ENCODE measurements at places on chromosomes 6 and 20. TPM values are rescaled to one million over a fixed set of nuclear protein-coding genes. Genes with fewer than 3 reads are reported as not detected.

DNA sequence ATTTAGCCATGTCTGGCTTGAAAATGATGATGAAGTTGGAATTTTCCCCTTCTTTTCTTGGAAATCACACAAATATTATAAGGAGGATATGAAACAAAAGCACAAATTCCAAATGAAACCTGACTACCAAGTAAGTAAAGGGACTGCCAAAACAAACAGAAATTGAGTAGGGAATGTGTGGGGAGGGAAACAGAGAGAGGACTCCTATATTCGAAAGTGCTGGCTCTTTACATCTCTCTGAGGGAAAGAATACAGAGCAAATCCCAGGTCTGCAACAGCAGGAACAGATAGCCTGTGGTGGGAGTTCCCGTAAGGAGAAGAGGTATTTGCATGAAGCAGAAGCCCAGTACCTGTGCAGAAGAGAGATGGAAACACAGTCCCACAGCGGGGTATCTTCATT is 583.7 kb downstream of the EPM2A start:
- DNase-seq, result no peak

Gene PSORS1C1
- 1.2 TPM for total RNA-seq

Gene DDX43
- total RNA-seq, result 0.62 TPM

- DNase-seq, result peak; percentile 86
Observed at GRCh38 chr6:2876210-2877056, 26.7 kb downstream of the SERPINB9 start.

- no peak for DNase-seq
Observed at GRCh38 chr20:48211238-48211637, 426.0 kb upstream of the SULF2 start.

DNA sequence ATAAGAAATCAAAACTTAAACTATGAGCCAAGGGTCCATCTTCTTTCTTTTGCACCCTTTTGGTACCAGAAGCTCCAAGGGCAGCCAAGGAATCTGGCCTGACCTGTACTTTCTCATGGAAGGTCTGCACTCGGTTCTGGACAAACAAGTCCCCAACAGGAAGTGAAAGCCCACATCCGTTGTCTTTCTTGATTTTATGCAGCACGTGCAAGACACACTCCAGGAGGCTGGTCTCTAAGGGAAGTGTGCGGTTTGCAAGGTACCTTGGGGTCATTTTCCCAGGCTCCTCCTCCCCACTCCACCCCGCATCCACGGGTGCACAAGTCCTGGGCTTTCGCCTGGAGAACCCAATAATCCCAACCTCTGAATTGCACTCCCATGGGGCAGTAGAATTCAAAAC is 101.9 kb downstream of the NFATC2 start:
- no peak for DNase-seq

DNA sequence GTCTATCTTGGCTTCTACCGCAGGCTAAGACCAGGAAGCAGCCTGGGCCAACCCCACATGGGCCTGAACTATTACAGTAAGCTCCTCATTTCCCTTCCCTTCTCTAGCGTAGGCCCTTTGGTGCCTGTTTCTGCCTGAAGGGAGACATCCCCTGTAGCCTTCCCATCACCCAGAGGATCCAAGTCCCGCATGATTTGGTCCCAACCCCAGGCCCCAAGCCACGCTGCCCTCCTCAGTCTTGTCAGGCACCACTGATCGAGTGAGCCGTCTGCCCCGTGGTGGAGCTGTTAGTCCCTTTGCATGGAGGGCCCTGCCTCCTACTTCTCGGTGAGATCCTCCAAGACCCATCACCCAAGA is 46.4 kb downstream of the EBF4 start:
- DNase-seq, result no peak

- DNase-seq, result no peak
Observed at GRCh38 chr6:79737172-79737571, 106.0 kb downstream of the SH3BGRL2 start.

- DNase-seq, result no peak
Observed at GRCh38 chr6:97222903-97223302, 60.1 kb downstream of the MMS22L start.

GRCh38 chr6:18753076-18753475 is 365.9 kb downstream of the RNF144B start:
- DNase-seq, result no peak

- peak; percentile 29 for DNase-seq
Observed at GRCh38 chr20:59812286-59813125, 120.9 kb downstream of the SYCP2 start.

GRCh38 chr6:14831937-14832336 is 413.9 kb upstream of the JARID2 start:
- DNase-seq, result no peak

DNA sequence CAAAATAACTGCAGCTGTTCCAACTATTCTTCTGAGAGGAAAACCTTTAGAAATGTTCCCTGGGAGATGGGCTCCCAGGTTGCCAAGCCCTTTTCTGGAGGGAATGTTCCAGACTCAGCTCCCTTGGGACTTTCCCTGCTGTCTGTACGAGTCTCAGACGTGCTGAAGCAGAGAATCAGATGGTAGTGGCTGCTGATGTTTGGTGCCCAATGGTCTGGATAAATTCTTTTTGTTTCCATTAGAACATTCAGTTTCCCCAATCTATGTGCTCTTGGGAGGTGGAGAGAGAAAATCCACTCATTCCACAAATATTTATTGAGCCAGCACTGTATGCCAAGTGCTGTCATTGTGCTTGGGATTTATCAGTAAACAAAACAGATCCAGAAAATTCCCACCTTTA is 40.0 kb downstream of the SNHG17 start:
- no peak for DNase-seq

Gene EPB41L1
- 14.8 TPM for total RNA-seq

- no peak for DNase-seq
Observed at GRCh38 chr6:54980511-54981275, 134.1 kb downstream of the FAM83B start.

- no peak for DNase-seq
Observed at GRCh38 chr6:43742285-43742684, 27.7 kb upstream of the VEGFA start.

GRCh38 chr6:129499843-129500219 is 210.1 kb downstream of the ARHGAP18 start:
- DNase-seq, result no peak

DNA sequence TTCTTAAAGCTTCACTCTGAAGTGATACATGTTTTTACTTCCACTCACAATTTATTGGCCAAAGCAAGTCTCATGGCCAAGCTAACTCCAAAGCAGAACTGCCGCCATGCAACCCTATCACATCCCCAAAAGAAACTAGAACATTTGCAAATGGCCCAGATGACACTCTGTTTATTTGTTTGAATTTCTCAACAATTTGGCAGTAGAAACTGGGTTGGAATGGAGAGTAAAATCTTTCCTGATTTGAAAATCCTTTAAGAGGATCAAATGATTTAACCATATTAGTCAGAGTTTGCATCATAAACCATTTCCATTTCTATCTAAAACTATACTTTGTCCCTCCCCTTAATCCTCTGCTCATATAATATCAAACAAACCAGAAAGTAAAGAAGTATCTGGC is 39.1 kb upstream of the E2F3 start:
- DNase-seq, result no peak

- DNase-seq, result no peak
Observed at GRCh38 chr6:92289831-92290230, 1129.5 kb downstream of the EPHA7 start.

- DNase-seq, result no peak
Observed at GRCh38 chr20:26354511-26354910, 657.9 kb upstream of the ZNF337 start.

Gene PTGIS
- total RNA-seq, result 26.9 TPM

GRCh38 chr20:63216849-63217471 is 1.0 kb upstream of the YTHDF1 start:
- no peak for DNase-seq

Gene IFT52
- total RNA-seq, result 5.5 TPM

Gene OVOL2
- total RNA-seq, result not detected
